ENCODE measurements at places on chromosomes 1 and 21. TPM values are rescaled to one million over a fixed set of nuclear protein-coding genes. Genes with fewer than 3 reads are reported as not detected.

SPRR2E gene
- total RNA-seq = not detected

SMIM1 gene
- total RNA-seq = not detected

HSF2BP gene
- total RNA-seq = 1.6 TPM

MMP23B gene
- 0.61 TPM for total RNA-seq

RGS18 gene
- total RNA-seq = not detected

PGD gene
- total RNA-seq = 117 TPM

SV2A gene
- total RNA-seq = 4.9 TPM

RGS2 gene
- total RNA-seq = 28.9 TPM

AMY1B gene
- total RNA-seq = not detected

NBPF4 gene
- total RNA-seq = not detected

ANKRD34A gene
- total RNA-seq = 0.32 TPM

PBX1 gene
- total RNA-seq = 1.9 TPM

S100A10 gene
- 109 TPM for total RNA-seq

LCE1E gene
- not detected for total RNA-seq

FBLIM1 gene
- 446 TPM for total RNA-seq

NLRP3 gene
- total RNA-seq = 2.6 TPM

PTGFRN gene
- total RNA-seq = 47.0 TPM

EDARADD gene
- not detected for total RNA-seq

APOBEC4 gene
- not detected for total RNA-seq

S100A13 gene
- 172 TPM for total RNA-seq

TBX15 gene
- total RNA-seq = not detected

ZNF683 gene
- total RNA-seq = not detected

DCDC2B gene
- total RNA-seq = not detected

AMY2A gene
- total RNA-seq = not detected

TAS1R1 gene
- total RNA-seq = not detected

HRNR gene
- total RNA-seq = not detected

FAM72C gene
- 0.65 TPM for total RNA-seq

ACOT7 gene
- total RNA-seq = 48.2 TPM

ARF1 gene
- 341 TPM for total RNA-seq

CSMD2 gene
- 0.15 TPM for total RNA-seq

CRYBG2 gene
- under 0.01 TPM for total RNA-seq

GNAT2 gene
- not detected for total RNA-seq

MAP3K21 gene
- 1.2 TPM for total RNA-seq

ILDR2 gene
- 0.61 TPM for total RNA-seq

OR6K3 gene
- not detected for total RNA-seq

CACHD1 gene
- total RNA-seq = 3.2 TPM

KMO gene
- total RNA-seq = not detected

NECTIN4 gene
- 0.15 TPM for total RNA-seq

LIPI gene
- not detected for total RNA-seq

SLC1A7 gene
- not detected for total RNA-seq

ERG gene
- total RNA-seq = 44.8 TPM

SNX7 gene
- total RNA-seq = 54.9 TPM

RBBP5 gene
- 17.9 TPM for total RNA-seq

CD84 gene
- total RNA-seq = not detected

GFI1 gene
- total RNA-seq = 0.15 TPM

KLHDC9 gene
- total RNA-seq = 2.9 TPM

All from epithelial cell of umbilical artery (primary cell).